ENCODE measurements at places on chromosomes 2 and 18.

- no peak for DNase-seq
Measured at GRCh38 chr2:31127931-31128330, 10.3 kb downstream of the GALNT14 start.

- DNase-seq, result no peak
Measured at GRCh38 chr2:99471654-99472599, 17.9 kb downstream of the REV1 start.

GRCh38 chr18:46720521-46720920 lies 36.3 kb downstream of the ST8SIA5 start:
- DNase-seq, result no peak

DNA sequence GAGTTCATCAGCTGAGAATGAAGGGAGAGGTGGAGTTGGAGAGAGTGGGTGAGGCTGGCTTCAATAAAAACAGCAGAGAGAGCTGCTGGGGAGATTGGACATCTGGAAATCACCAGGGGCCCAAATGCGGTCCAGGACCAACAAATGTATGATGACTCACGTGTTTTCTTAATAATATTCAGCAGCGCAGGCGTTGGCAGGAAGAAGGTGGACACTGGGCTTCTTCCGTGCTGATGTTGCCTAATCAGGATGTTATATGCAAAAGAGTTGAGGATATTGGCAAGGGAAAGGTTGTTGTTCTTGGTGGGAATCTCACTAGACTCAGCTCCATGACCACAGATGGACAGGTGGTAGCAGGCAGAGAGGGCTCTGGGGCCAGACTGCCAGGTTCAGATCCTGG lies 12.8 kb upstream of the PLA2R1 start:
- no peak for DNase-seq

GRCh38 chr2:231152800-231153557 lies 28.1 kb upstream of the HTR2B start:
- no peak for DNase-seq

- no peak for DNase-seq
Measured at GRCh38 chr2:186925514-186925913, 76.5 kb upstream of the ZSWIM2 start.

DNA sequence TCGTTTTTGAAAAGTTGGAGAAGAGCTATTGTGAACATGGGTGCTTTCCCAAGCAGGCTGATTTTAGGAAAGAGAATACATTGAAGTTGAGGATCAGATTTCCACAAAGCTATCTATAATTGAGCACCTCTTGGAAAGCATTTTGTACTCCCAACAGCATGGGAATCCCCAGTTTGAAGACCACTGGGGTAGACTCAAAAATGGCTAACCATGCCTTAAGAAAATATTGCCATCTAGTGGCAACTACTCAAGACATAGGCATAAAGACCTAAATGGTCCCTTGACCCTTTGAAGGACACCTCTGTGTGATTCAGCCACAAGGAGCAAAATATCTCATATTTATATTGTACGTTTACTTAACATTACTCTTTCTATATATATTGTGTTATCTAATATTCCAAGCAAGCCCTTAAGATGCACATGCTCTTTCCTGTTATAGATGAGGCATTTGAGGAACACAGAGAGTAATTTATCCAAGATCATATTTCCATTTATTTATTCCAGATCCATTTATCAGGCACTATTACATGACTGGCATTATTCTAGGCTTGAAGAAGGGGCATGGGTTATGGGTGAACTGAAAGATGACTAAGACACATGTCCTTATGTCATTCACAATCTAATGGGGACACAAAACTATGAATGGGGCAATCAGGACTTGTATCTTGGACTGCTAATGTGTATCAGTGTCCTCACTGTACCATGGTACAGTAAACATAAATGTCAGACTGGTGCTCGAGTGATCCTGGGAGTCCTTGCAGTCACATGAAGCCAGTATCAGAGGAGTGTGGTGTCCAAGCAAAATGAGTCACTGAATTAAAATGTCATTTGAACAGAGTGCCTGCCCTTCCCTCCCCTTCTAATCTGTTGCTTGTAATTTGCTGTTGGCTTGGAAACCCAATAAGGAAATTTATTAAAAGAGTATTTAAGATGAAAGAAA lies 121.0 kb upstream of the XPO1 start:
- DNase-seq, result no peak

GRCh38 chr2:9308186-9308955 lies 101.8 kb downstream of the ASAP2 start:
- no peak for DNase-seq

- no peak for DNase-seq
Measured at GRCh38 chr2:99380376-99381010, 43.3 kb downstream of the EIF5B start.

GRCh38 chr18:39198376-39198775 lies 1632.8 kb upstream of the CELF4 start:
- DNase-seq, result no peak

DNA sequence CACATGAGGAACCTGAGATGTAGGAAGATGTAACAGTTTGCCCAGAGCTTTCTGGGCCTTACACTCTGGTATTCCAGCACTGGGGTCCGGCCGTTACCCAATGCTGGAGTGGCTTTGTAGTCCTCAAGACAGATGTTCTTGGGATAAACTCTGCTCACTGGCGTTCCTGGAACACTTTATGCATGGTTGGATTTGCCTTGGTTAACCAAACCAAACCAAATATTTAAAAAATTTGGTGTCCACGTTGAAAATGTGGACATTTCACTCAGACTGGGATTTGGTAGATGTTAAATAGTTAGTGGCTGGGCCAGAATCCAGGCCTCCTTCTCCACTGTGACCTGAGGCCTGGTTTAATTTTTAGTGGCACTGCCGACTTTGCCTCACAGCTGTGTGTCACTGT lies 81.5 kb downstream of the ACOXL start:
- no peak for DNase-seq

DNA sequence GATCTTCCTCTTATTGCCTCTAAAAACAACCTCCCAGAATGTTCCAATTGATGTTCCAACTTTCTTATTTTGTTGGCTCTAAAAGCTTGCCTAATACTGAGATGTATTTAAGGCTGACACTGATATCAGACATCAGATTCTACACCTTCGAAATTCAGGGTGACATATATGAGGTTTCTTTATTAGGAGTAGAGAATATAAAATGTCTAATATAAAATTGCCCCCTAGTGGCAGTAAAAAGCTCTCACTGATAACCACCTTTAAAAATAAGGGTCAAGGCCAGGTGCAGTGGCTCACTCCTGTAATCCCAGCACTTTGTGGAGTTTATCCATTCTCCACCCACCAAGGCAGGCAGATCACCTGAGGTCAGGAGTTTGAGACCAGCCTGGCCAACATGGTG lies 789.7 kb upstream of the SLC39A10 start:
- no peak for DNase-seq

DNA sequence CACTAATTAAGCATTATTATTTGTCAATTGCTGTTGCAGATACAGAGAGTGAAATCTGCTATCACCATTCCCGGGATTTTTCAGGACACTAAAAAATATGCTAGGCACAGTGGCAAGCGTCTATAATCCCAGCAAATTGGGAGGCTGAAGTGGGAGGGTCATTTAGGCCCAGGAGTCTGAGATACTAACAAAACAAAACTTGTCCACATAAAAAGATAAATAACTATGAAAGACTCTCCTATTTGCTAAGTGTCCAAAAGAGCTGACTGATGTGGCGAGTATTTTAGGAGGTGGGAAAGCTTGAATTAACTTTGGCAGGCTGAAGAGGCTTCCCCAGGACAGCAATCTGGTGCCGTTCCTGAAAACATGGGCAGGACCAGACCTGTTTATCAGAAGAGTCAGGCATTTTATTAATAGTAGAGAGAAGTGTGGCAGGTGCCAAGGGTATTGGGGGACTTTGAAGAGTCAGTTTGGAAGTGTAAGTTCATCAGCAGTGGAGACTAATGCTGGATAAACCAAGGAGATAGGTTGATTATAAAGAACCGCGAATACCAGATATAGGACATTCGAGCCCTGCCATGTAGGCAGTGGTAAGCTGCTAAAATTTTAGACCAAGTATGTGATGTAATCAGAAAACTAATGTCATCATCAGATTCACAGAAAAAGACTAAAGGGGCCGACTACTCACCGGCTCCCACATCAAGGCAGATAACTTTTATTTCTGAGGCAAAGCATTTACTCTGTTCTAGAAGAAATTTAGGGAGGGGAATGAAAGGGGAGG lies 201.8 kb downstream of the EPHA4 start:
- no peak for DNase-seq

DNA sequence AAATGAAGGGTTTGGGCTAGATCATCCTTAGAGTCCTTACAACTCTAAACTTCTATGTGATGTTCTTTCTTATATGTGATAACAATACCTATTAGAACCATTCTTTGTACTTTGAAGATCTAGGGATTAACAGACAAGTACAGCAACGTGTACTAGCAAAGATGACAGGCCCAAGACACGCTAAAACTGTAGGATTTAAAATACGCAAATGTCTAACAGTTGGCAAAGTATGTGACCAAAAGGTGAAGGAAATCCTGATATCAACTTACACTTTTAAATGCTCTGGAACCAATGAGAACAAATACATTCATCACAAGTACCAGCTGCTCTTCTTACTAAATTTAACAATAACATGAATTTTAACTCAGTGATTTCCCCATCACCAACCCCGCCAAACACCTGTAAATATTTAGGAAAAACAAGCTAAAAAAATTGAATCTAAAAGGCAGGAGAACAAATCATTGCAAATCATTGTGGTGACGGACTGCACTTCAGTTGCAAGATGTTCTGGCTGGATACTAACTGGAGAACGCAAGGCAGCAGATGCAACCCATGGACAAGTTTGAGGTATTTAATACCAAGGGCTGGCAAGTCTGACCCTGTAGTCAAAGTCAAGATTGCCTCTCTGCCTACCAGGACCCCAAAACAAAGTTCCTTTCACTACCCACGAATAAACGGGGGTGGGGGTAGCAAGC lies 1.4 kb downstream of the ANKRD44 start:
- no peak for DNase-seq

DNA sequence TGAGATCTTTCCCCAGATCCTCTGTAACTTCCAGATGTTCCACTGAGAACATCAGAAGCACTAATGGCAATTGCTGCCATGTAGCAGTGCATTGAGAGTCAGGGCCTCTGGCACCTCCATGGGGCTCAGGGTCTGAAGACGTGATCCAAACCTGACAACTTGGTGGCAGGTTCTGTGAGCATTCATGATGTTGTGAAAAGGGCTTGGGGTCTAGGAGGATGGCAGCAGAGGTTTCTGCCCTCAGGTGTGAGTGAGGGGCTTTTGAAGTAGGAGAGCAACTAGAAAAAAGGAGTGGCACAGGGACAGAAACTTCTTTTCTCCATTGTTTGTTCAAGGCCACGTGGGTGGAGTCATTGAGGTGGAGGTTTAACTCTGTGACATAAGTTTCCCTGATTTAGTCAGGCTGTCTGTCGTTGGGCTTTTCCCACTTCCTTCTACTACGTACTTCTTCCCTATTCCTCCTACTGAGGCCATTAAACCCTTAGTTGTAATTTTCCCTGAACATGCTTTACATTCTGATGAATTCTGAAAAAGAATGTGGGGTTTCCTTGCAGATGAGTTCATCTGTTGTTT lies 13.1 kb downstream of the CFLAR start:
- DNase-seq, result peak; percentile 69

GRCh38 chr18:76565238-76566173 lies 70.5 kb upstream of the ZNF516 start:
- DNase-seq, result peak; percentile 78

- no peak for DNase-seq
Measured at GRCh38 chr2:186780701-186781316, 68.2 kb downstream of the ZSWIM2 start.

DNA sequence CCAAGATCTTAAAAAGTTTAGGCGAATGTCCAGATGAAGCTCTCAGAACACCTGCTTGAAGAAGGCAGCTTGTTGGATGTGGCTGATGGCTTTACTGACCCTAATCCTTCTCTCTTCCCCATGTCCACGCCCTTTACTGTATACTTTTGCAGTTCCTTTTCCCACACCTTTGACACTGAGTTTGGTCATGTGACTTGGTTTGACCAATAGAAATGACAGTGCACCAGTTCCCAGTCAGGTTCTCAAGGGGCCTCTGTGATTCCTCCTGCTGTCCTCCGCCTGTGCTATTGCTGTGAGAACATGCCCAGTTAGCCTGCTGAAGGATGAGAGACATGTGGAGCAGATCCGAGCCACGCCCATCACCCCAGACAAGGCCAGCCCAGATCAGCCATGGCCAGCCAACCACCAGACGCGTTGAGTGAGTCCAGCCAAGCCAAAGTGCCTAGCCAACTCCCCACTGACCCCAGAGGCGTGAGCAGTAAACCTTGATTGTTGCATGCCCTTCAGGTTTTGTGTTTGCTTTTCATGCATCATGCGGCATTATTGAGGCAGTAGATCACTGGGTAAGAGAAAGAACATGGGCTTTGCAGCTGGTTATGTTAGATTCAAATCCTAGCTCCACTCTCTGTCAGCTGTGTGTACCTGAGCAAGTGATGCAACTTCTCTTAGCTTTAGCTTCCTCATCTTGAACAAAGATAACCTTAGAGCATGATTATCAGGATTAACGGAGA lies 258.0 kb upstream of the SIX2 start:
- no peak for DNase-seq

GRCh38 chr2:161424891-161425727 lies 9.0 kb downstream of the TBR1 start:
- DNase-seq, result no peak

DNA sequence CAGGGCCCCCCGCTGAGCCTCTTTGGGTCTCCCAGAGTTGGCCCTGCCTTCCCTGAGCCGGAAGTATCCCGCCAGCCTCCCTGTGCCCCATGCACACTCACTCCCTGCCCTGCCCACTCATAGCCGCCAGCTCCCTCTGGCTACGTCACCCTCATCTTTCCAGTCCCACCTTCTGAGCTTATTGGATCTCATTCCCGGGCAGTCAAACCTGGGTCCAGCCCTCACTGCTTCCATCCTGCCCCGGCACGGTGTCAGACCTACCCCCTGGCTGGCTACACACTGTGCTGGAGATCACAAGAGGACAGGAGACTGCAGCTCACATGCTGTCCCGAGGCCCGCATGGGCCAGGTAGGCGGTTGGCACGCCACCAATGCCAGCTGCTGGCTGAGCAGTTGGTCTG lies 147.2 kb downstream of the ASB1 start:
- no peak for DNase-seq

DNA sequence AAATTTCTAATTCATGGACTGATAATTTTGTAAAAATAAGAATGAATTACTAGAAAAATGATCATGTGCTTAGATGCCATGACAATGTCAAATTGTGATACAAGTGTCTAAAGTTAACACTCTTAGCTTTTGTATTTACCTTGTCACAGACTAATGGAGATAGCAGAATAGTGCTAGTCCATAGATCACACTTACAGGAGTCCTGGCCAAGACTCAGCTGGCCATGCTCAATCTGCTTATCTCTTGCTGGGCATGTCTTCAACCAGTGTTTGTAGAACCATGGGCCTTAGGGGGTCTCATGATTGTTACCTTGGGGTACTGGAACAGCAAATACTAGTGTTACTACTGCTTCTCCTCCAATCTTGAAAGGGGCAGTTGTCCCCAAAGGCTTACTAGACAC lies 44.0 kb downstream of the TET3 start:
- no peak for DNase-seq
